Hair follicle dermal papilla cell (primary cell): ENCODE measurements at places on chromosomes 16 and 17. TPM values are rescaled to one million over a fixed set of nuclear protein-coding genes. Genes with fewer than 3 reads are reported as not detected.

The CLCN7 gene
- 73.5 and 81.5 TPM in 2 replicates for total RNA-seq

The RSKR gene
- 2.1 and 4.7 TPM in 2 replicates for total RNA-seq

The SLC46A1 gene
- total RNA-seq = 6.8 and 7.1 TPM in 2 replicates

The ZNF598 gene
- total RNA-seq = 30.1 and 30.8 TPM in 2 replicates

The ST6GALNAC2 gene
- total RNA-seq = 0.65 and 3.3 TPM in 2 replicates

The LITAF gene
- 39.4 and 48.8 TPM in 2 replicates for total RNA-seq

The CACNG3 gene
- total RNA-seq = not detected in 2 replicates

The TLCD3B gene
- 0.12 TPM in 1 of 2 replicates, not detected in the other for total RNA-seq

The CHST5 gene
- 0.49 TPM in 1 of 2 replicates, not detected in the other for total RNA-seq

The PRDM7 gene
- total RNA-seq = not detected in 2 replicates

The CLEC18B gene
- 0.16 TPM in 1 of 2 replicates, not detected in the other for total RNA-seq

The BTBD17 gene
- not detected in 2 replicates for total RNA-seq

The TLCD3A gene
- total RNA-seq = 23.9 and 26.6 TPM in 2 replicates

The PRR35 gene
- 0.32 TPM in 1 of 2 replicates, not detected in the other for total RNA-seq

The PRAC1 gene
- total RNA-seq = not detected in 2 replicates

The OR3A2 gene
- total RNA-seq = under 0.01 and 0.24 TPM in 2 replicates

The HAP1 gene
- under 0.01 TPM in 1 of 2 replicates, not detected in the other for total RNA-seq

The SGCA gene
- total RNA-seq = 1.8 and 2.4 TPM in 2 replicates
